Jurkat, Clone E6-1 (cell line): ENCODE measurements at places on chromosomes 2 and 18.
A peak's percentile ranks its signal among the peaks of the same experiment; 100 is the strongest.

DNA sequence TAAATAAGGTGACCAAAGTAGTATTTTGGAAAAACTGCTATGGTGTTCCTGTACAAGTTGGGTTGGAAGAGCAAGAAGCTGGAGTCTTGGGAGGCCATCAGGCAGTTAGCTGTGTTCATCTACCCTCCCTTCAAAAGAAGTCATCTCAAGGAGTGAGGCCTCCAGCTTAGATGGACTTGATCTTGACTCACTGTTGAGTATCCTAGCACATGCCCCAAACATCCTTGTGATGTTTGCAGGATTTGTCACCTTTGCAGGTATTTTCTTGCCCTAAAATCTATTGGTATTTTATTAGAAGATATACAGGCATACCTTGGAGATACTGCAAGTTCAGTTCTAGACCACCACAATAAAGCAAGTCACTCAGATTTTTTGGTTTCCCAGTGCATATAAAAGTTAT lies 30.2 kb downstream of the RNMT start:
- DNase-seq: no peak

GRCh38 chr2:225889452-225889851 lies 489.9 kb downstream of the NYAP2 start:
- no peak for DNase-seq

- no peak for DNase-seq
These were observed 3.2 kb downstream of the SNED1 start for GRCh38 chr2:241001413-241002274.

DNA sequence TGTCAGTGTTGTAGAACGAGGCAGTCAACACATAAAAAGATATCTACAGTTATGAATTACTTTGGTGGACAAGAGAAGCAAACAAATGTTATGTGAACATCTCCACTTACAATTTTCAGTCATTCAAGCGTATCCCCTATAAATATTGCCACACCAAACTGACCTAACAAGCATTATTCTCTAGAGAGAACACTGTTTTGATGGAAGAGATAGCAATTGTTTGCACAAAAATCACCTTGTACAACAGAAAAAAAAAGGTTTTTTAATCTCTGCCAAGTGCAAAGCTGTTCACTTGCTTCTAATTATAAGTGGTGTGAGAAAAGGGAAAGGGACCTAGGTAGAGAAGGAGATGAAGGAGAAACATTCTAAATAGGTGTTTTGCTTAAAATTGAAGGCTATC lies 33.8 kb downstream of the PID1 start:
- no peak for DNase-seq

GRCh38 chr2:39356922-39357639 lies 80.0 kb downstream of the MAP4K3 start:
- DNase-seq: no peak

DNA sequence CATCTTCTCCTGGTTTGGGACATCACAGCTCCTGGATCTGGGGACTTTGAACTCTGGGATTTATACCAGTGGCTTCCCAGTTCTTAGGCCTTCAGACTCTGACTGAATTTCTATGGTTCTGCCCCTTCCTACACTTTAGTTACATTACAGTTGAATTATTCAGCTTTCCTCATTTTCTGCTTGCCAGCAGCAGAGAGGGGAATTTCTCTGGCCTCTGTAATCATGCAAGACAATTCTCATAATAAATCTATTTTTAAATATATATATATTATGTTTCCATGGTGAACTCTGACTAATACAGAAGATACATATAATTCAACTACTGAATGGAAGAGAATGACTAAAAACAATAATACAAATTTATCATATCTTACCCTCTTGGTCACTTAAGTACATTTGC lies 1478.6 kb upstream of the ACVR2A start:
- DNase-seq: no peak

GRCh38 chr2:128636802-128637147 lies 318.1 kb upstream of the HS6ST1 start:
- no peak for DNase-seq

DNA sequence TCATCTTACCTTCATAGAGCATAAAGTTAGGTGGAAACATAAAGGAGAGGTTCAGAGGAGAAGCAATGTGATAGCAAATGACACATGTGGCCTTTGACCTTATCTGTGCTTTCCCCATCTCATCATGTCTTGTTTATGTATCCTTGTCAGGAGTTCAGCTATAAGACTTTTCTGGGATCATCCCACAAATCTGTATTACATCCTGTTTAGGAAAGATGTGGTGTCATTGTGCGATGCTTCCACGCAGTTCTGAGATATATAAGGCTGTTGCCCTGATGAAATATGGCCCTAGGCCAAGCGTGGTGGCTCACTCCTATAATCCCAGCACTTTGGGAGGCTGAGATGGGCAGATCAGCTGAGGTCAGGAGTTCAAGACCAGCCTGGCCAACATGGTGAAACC lies 15.5 kb upstream of the MGAT5 start:
- no peak for DNase-seq

- peak; percentile 82 for DNase-seq
These were observed 44.4 kb downstream of the PTPN2 start for GRCh38 chr18:12839526-12840196.

DNA sequence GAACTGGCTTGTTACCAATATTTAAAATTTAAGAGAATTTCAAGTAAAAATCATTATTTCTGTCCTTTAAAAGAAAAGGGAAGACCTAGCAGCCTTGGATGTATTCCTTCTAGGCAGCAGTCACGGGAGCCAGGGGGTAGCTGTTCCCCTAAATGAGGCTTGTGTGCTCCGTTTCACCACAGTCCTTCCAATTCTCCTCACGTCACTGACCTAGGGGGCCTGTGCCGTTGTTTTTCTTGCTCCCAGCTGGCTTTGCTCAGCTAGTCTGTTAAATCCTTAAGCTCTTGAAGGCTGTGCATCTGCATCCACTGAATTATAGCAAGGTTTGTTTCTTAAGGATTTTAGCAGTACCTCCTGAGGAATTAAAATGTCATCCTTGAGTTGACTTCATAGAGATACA lies 9.9 kb downstream of the KLHL23 start:
- DNase-seq: no peak

- DNase-seq: peak; percentile 51
These were observed 193.4 kb downstream of the TDRD15 start for GRCh38 chr2:21317131-21317530.

- DNase-seq: no peak
These were observed 201.0 kb upstream of the SALL3 start for GRCh38 chr18:78778651-78779050.

DNA sequence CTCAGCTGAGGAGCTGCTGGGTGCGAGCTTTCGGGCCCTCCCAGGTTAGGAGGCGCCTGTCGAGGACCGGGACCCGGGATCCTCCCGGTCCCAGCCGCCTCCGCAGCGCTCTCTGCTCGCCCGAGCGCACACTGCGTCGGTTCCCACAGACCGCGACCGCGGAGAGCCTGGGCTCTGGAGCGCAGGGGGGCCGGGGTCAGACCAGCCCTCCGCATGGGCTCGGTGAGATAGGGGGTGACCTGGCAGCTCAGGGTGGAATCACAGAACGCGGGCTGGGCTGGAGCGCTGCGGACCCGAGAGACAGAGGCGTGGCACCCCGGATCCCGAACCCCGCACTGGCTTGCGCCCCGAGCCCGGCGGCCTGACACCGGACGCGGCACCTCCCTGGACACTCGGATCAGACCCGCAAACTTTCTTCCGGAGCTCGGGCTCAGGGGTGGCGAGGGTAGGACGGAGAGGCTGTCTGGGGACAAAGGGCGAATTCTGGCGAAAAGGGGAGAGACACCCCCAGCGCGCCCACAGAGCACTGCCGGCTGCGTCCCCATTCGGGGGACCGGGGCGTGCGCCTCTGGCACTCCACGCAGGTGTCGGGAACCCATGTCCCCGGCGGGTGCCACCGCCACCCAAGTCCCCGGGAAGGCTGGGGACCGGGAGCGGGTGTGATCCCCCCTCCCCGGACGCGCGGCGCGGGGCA lies 612 bp downstream of the DIPK1C start:
- DNase-seq: no peak

- no peak for DNase-seq
These were observed 595.5 kb upstream of the ID2 start for GRCh38 chr2:8086357-8086756.

- DNase-seq: no peak
These were observed 12.3 kb downstream of the CALCRL start for GRCh38 chr2:187435756-187436155.

- DNase-seq: no peak
These were observed 41.2 kb downstream of the CUL3 start for GRCh38 chr2:224543939-224544338.

DNA sequence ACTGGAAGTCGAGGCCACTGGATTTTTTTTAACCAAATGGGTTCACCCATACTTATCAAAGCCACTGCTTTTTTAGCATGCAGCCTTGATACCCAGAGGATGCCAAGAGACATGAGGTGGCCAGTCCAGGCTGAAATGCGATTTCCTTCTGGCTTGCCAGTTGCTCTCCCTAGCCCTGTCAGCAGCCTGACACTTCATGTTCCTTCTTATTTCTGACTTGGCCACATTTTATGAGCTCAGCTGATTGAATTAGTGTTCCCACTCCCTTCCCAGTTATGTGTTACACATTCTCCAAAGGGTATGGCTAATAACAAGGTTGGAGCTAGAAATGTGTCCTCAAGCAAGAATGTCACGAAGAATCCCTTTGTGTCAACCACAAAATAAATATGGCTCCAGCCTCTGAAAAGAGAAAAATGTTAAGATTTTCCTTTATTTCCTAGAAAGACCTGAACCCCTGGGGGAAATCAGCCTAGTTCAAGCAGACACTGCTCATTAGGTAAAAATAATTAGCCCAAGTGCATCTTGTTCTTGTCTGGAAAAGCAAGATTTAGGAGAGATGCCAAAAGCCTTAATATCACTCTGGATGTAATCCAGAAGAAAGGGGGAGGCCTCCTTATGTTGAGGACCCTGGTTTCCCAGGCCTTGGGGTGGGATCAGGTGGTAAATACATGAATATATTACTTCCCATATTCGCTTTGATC lies 121.7 kb upstream of the TACR1 start:
- no peak for DNase-seq

- DNase-seq: no peak
These were observed 61.6 kb upstream of the NCOA1 start for GRCh38 chr2:24429197-24430074.

DNA sequence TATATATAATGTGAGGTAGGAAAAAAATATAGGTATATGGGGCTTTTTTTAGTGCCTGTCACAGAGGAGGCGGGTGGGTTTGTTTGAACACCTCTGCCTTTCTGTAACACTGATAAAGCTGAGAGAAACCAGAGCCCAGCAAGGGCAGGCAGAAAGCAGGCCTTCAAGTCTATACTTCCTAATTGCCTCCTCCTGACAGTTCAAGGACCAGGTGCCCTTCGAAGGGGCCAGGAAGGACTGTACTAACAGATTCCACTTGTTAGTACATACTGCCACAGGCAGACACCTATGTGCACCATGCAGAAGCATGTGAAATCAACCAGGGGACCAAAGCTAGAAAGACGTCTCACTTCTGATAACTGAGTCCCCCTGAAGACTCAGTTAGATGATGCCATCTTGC lies 13.8 kb downstream of the SLC1A4 start:
- no peak for DNase-seq

- no peak for DNase-seq
These were observed 122.9 kb upstream of the ITGA4 start for GRCh38 chr2:181334158-181334826.

- DNase-seq: no peak
These were observed 788.0 kb upstream of the GYPC start for GRCh38 chr2:125867908-125868307.

DNA sequence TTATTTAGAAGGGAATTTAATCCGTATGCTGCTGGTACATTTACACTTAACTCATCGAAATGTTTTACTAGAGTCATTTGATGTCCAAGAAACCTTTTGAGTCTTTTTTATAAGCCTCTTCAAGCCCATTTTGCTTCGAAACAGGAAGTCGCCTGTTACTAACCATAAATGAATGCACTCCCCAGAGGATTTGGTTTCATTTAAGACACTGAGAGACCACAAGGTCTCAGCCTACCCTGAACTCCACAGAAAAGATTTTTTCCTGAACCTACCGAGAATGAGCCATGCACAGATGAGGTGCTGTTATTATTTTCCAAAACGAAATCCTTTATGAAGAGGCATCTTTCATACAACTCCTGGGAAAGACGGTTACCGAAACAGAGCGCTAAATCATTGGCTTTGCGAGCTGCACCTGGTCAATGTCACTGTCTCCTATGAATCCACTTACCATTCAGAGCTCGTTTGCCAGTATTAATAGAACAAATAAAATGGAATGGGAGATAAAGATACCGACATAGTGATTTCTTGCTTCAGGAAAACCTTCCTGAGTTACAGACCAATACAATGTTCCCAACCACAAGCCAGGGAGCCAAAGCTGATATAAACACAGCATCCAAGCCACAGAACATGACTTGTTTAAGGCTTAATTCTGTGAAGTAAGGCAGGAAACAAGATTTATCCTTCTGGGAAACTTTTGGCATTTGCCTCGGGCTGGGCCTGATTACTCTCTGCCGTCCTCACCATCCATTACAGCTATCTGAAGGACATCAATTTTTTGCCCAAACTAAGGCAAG lies 382.1 kb downstream of the OSR1 start:
- DNase-seq: peak; percentile 6

DNA sequence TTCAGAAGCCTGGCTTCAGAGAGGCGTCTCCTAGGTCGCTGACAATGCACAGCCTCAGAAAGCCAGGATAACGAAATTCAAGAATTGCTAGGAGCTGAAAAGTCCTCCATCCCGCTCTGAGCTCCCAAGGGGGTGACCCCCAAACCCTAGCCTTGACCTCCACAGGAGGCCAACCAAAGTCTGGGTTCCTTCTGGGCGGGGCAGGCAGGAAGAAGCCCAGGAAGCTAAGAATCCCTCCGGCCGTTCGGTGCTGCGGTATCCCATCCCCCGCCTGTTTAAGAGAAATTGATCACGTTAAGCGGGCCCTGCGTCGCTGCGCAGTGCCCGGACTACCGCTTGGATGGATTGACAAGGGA lies 2.5 kb upstream of the OSR1 start:
- DNase-seq: no peak

DNA sequence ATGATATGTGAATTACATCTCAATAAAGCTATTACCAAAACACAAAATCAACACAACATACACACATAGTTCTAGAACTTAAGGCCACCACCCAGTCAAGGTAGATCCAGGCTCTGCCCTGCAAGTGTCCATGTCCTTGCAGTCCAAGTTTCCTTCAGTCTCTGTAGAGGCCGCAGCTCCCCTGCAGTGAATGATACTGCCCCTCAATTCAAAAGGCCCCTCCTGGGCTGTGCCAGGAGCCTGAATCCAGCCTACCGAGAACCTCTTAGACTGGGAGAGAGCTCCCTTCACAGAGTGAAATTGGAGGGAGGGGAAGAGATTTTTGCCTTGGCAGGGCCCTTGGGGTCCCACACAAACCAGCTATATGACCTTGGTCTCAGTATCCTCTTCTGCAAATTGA lies 42.5 kb upstream of the ATP6V1B1 start:
- no peak for DNase-seq

GRCh38 chr2:39127973-39128372 lies 7.1 kb upstream of the SOS1 start:
- no peak for DNase-seq

DNA sequence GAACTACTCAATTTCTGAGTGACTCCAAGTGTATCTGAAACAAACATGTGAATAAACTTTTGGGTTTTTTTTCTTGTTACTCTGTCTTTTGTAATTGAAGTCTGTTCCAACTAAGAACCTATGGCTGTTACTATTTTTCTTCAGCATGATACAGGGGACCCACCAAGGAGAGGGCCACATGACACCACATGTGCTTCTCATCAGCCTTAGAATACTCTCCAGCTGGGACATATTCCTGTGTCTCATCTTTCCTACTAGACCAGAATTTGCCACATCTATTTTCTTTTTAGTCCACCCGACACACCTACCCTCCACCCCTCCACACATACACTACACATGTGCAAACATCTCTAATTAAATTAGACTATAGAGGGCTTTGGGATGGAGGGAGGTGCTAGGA lies 191.7 kb upstream of the NDUFV2 start:
- DNase-seq: no peak

GRCh38 chr2:168773719-168774521 lies 28.5 kb upstream of the NOSTRIN start:
- peak; percentile 40 for DNase-seq
